ENCODE measurements at places on chromosomes 13 and 19. TPM values are rescaled to one million over a fixed set of nuclear protein-coding genes. Genes with fewer than 3 reads are reported as not detected.

- DNase-seq: peak; percentile 99
These were observed 254.2 kb downstream of the ITGBL1 start for GRCh38 chr13:101706651-101707050.

- DNase-seq: peak; percentile 32
These were observed 111.0 kb downstream of the HSPH1 start for GRCh38 chr13:31050486-31051400.

DNA sequence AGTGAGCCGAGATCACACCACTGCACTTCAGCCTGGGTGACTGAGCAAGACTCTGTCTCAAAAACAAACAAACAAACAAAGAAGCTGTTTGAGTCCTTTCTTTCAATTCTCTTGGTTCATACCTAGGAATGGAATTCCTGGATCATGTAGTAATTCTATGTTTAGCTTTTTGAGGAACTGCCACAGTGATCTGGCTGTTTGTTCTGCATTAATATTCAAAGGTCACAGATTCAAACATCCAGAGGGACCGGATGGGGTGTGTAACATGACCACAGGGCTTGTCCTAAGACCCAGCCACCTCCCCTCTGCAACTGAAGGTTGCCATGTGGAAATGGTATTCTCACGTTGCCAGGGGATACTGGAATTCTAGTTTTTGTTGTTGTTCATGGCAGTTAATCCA lies 10.2 kb downstream of the COLGALT1 start:
- no peak for DNase-seq

GRCh38 chr13:23705583-23705982 lies 135.4 kb downstream of the TNFRSF19 start:
- DNase-seq: no peak

GRCh38 chr19:53659292-53659691 lies 27.5 kb downstream of the DPRX start:
- DNase-seq: peak; percentile 4

DNA sequence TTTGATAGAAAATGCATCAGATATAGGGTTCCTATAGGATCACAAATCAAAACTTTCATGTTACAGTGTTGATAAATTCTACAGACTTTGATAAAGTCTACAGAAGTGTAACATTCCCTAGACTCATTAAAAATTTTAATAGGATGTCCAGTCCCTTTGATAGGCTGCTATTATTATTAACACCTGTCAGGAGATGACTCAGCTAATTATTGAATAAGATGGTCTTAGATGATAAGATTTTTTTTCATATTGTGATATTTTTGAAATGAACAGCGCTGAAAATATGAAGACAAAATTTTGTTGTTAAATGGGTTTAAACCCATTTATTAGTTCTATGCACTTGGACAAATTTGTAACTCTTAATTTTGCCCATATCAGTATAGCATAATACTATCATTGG lies 356.8 kb upstream of the SLITRK1 start:
- no peak for DNase-seq

- DNase-seq: peak; percentile 22
These were observed 297.3 kb downstream of the ZNF536 start for GRCh38 chr19:30669329-30670010.

DNA sequence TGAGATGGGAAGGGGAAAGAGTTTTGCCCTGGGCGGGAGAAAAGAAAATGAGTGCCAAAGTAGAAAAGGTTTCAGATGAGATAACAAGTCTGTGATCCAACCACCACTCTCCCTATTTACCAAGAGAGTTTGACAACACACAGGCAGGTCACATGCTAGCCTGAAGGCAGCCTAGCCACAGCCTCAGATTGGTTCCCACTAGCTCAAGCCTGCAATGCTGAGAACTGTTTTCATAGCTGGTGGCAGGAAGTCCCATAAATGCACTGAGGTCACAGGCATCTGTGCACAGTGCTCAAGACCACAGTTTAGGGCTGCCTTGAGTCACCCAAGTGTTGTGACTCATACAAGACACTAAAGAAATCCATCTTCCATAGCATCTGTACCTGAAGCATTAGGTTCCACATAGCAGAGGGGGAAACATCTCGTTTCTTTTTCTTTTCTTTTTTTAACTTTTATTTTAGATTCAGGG lies 18.5 kb upstream of the POP4 start:
- DNase-seq: peak; percentile 91

- peak; percentile 88 for DNase-seq
These were observed at the start of gene SLC44A2 for GRCh38 chr19:10625003-10625761. Gene SLC44A2, plus strand, starts transcription at chr19:10625553. Its CDS starts 81 bp downstream, at chr19:10625634.

DNA sequence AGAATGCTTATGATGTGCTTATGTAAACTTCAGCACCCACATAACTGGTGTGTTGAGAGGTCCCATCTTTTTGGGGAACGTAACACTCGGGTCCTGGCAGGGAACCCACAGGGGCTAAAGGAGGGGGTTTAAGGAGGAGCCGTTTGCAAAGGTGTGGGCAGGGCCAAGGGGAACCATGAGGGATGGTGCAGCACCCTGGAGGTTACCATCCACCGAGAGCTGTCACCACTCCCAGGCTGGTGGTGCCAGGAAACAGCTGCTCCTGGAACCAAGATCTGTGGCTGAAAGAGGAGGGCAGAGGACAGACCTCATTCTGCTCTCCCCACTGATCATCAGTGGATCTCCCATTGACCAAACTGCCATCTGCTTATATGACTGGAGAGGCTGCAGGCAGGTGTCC lies 23.2 kb upstream of the CYP4F8 start:
- no peak for DNase-seq

DNA sequence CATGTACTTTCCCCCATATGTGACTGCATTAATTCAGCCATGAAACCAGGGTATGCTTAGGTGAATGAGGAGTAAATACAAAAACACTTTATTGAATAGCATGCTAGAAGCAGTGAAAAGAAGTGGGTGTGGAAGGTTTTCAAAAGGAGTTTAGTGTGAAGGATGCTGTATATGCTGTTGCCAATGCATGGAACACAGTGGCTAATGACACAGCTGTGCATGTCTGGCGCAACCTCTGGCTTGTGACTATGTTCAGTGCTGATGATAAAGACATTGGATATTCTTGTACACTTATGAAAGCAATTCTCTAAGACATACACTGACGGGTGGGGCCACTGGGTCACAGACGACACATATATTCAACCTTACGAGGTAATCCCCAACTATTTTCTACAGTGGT lies 55.2 kb downstream of the SOX21 start:
- peak; percentile 54 for DNase-seq

DNA sequence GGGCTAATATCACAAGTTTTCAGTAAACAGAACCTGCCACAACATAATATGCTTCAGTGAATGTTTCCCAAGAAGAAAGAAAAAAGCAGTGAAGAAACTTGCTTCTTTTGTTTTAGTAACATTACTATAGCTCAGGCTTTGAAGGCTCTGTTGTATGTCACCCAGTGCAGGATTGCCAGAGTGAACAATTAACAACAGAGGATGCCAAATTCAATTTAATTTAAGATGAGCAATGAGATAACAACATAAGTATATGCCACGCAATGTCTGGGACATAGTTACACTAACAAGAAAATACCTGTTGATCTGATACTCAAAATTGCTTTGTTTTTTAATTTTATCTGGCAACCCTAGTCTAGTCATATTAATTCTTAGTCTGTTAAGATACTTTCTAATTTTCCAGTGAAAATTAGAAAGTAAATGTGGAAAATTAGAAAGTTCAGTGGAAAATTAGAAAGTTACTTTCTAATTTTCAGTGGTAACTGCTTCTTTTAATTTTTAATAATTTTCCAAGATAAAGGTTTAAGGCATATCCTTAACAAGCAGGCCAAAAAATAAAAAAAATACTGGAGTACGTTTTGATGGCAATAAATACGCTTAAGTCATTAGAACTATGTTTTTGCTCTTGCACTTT lies 336.3 kb downstream of the SLITRK6 start:
- DNase-seq: no peak

- no peak for DNase-seq
These were observed 844.9 kb downstream of the OLFM4 start for GRCh38 chr13:53873558-53873957.

GRCh38 chr13:106522112-106522705 lies 13.3 kb downstream of the EFNB2 start:
- DNase-seq: no peak

DNA sequence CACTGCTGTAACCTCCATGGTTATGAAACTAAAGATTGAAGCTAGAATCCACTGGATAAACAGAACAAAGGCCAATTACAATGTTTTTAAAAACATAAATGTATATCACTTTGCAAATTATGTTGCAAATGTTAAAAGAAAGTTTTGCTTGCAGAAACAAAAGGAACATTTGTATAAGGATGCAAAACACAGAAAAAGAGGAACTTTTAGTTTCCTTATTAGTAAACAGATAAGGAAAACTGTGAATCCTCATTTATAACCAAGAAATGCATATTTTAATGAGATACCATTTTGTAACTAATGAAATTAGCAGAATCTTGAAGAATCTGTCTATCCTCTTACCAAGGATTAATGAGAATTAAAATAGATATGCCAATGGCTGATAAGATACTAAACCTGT lies 32.3 kb downstream of the LPAR6 start:
- no peak for DNase-seq

GRCh38 chr13:41658057-41658661 lies 200.8 kb downstream of the RGCC start:
- DNase-seq: peak; percentile 47

DNA sequence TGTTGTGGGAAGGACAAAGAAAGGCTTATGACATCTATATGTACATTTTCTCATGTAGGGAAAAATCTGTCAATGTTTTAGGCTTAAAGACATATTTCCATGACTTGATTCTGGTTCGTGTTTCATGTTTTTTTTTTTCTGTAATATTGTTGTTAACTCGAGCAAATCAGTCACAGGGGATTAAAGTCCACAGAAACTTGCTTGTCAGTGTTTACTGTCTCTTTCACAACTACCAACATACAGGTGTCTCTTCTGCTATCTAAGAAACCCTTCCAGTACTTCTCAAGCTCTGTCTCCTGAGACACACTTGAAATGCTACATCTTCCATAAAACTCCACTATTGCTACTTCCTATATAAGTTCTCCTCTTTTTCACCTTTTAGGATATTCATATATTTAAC lies 130.9 kb upstream of the SLITRK6 start:
- DNase-seq: no peak

GRCh38 chr19:32058131-32058530 lies 287.3 kb upstream of the ZNF507 start:
- DNase-seq: no peak

DNA sequence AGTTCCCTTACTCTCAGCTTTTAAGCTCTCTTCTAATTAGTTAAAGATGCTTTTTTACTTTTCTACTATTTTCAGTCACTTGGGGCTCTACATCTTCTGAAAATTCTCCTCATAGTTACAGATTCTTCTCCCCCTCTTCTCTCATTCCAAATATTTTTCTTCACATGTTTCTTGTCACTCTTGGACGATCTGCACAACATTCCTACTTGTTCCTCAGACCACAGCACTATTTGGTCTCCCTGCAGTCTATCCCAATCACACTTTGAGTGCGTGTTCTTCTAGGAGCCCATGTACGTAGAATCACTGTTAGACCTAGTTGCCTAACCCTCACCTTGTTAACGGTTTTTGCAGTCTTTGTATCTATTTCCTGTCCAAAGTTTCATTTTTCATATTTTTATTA lies 222.5 kb upstream of the SPRY2 start:
- DNase-seq: no peak

DNA sequence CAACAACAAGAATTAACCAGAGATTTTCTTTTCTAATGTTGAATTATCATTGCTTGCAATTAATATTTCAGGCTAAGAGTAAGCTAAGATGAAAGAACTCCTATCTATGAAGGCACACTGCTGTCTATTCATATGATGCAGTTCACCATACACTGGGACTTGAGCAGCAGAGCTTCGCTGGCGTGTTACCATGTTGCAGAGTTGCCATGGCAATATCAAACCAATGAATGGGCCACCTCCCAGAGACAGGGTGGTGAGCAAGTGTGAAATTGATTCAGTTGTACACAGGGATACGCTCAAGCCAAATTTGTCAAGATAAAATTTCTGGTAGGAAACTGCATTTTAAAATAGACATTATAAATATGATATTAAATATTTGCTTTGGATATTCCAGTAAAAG lies 69.3 kb upstream of the MYO16 start:
- no peak for DNase-seq

GRCh38 chr13:21465710-21466160 lies 6.6 kb upstream of the ZDHHC20 start:
- DNase-seq: no peak

The PSG7 gene
- total RNA-seq: not detected

The AMH gene
- total RNA-seq: 14.1 TPM

The DHX34 gene
- total RNA-seq: 15.7 TPM

The TPRX2 gene
- not detected for total RNA-seq

The SHISA2 gene
- total RNA-seq: 65.7 TPM

The PIN1 gene
- total RNA-seq: 189 TPM

Measured in LHCN-M2 (cell line).